Calu3 (cell line): ENCODE measurements at places on chromosomes 2 and 18. TPM values are rescaled to one million over a fixed set of nuclear protein-coding genes. Genes with fewer than 3 reads are reported as not detected.

DNA sequence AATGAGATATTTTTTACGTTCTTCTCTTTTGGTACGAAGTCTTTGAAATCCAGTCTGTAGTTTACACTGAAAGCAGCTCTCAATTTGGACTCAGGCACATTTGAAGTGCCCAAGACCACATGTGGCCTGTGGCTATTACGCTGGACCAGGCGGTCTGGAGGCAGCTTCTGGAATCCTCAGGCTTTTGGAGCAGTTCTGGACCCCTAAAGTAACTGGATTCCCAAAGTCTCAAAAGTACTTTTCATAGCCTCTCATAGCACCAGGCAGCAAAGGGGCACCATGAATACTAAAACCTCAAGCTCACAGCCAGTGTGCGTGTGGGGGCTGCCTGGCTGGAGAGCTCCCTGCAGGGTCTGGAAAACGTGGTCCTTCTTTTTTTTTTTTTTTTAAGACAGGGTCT is 119.0 kb downstream of the SMAD7 start:
- peaks cover 31% of the 10 kb centered on the region for H3K4me1 ChIP-seq
- H3K27me3 ChIP-seq: no peaks in the 10 kb centered on the region
- peaks cover 18% of the 10 kb centered on the region for H3K36me3 ChIP-seq

- H3K36me3 ChIP-seq: peaks cover 1% of the 10 kb centered on the region
- H3K4me1 ChIP-seq: peaks cover 30% of the 10 kb centered on the region
- no peaks in the 10 kb centered on the region for H3K27me3 ChIP-seq
- peak overlapping the region; percentile 4 for H3K4me3 ChIP-seq
Observed at GRCh38 chr2:226483745-226484619, 315.6 kb downstream of the IRS1 start.

ZFAND2B gene
- 25.7 and 30.0 TPM in 2 replicates for total RNA-seq

ABCG5 gene
- 0.66 and 1.0 TPM in 2 replicates for total RNA-seq

- peak overlapping the region; percentile 9 for H3K27ac ChIP-seq
- peaks cover 24% of the 10 kb centered on the region for H3K4me1 ChIP-seq
- H3K36me3 ChIP-seq: no peaks in the 10 kb centered on the region
Observed at GRCh38 chr2:59691518-59692190, 861.8 kb downstream of the BCL11A start.

DNA sequence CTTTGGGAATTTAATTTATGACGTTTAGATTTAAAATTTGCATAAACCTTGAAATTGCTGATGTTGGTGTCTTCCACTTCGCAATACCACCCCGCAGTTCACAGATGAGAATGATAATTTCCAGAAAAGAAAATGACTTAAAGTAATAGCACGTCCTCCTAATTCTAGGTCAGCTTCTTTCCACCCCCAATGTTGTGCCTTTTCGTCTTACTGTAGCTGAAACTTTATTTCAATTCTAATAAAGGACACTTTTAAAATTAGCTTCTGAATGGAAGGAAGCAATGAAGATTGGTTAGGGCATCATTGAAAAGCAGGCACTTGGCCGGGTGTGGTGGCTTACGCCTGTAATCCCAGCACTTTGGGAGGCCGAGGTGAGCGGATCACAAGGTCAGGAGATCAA is 107.4 kb downstream of the MYCN start:
- H3K4me3 ChIP-seq: no peak overlapping the region
- no peaks in the 10 kb centered on the region for H3K36me3 ChIP-seq
- no peak for DNase-seq
- H3K4me1 ChIP-seq: no peaks in the 10 kb centered on the region
- H3K27ac ChIP-seq: no peak overlapping the region
- H3K27me3 ChIP-seq: no peaks in the 10 kb centered on the region

GRCh38 chr2:152480821-152481399 is 145.9 kb downstream of the FMNL2 start:
- no peaks in the 10 kb centered on the region for H3K27me3 ChIP-seq
- no peaks in the 10 kb centered on the region for H3K36me3 ChIP-seq
- DNase-seq: no peak

GRCh38 chr18:41967680-41968079 is 12.6 kb downstream of the PIK3C3 start:
- H3K4me3 ChIP-seq: no peak overlapping the region
- no peaks in the 10 kb centered on the region for H3K27me3 ChIP-seq
- no peak for DNase-seq
- peaks cover 8% of the 10 kb centered on the region for H3K36me3 ChIP-seq

DNA sequence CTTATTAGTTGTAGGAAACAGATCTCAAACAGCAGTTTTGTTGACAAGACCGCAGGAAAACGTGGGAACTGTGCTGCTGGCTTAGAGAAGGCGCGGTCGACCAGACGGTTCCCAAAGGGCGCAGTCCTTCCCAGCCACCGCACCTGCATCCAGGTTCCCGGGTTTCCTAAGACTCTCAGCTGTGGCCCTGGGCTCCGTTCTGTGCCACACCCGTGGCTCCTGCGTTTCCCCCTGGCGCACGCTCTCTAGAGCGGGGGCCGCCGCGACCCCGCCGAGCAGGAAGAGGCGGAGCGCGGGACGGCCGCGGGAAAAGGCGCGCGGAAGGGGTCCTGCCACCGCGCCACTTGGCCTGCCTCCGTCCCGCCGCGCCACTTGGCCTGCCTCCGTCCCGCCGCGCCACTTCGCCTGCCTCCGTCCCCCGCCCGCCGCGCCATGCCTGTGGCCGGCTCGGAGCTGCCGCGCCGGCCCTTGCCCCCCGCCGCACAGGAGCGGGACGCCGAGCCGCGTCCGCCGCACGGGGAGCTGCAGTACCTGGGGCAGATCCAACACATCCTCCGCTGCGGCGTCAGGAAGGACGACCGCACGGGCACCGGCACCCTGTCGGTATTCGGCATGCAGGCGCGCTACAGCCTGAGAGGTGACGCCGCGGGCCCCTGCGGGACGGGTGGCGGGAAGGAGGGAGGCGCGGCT is at the start of gene TYMS:
TYMS (plus strand) TSS at position 343 of the 690 bp plus-strand sequence; CDS start at position 433, 90 bp downstream.
- DNase-seq: peak; percentile 81
- H3K36me3 ChIP-seq: peaks cover 42% of the 10 kb centered on the region
- peaks cover 9% of the 10 kb centered on the region for H3K4me1 ChIP-seq
- peak within 1 kb of the TSS; percentile 69 for H3K27ac ChIP-seq
- H3K4me3 ChIP-seq: peak within 1 kb of the TSS; percentile 78
- H3K27me3 ChIP-seq: no peaks in the 10 kb centered on the region

NEURL3 gene
- total RNA-seq: 18.5 and 19.7 TPM in 2 replicates

DNA sequence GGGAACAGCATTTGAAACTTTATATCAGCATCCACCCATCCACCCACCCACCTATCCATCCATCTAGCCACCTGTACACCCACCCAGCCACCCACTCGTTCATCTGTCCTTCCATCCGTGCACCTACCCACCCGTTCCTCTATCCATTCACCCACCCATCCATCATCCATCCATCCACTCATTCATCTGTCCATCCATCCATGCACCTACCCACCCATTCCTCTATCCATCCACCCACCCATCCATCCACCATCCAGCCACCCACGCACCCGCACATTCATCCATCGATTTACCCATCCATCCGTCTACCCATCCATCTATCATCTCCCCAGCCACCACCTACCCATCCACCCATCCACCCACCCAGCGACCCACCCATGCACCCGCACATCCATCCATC is 24.8 kb downstream of the LDLRAD4 start:
- H3K27ac ChIP-seq: no peak overlapping the region
- no peaks in the 10 kb centered on the region for H3K36me3 ChIP-seq
- no peak overlapping the region for H3K4me3 ChIP-seq
- no peaks in the 10 kb centered on the region for H3K4me1 ChIP-seq
- DNase-seq: no peak
- H3K27me3 ChIP-seq: peaks cover 36% of the 10 kb centered on the region

DNA sequence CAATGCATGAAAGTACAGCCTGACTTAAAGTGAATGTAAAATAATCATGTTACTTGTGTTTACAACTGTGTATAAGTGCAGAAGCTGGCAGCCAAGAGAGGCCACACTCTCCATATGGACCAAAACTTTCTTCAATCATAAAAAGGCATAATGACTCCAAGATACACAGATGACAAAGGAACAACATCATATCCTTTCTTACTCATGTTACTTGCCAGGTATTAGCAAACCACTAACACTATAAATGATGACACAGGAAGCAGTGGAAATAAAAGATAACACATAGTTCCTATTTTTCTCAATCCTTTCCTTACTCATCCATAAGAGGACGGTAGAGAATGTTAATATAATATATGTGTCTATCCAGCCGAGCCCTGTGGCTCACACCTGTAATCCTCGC is 400.0 kb upstream of the CDH2 start:
- no peak overlapping the region for H3K4me3 ChIP-seq
- no peaks in the 10 kb centered on the region for H3K27me3 ChIP-seq
- no peak overlapping the region for H3K27ac ChIP-seq
- no peaks in the 10 kb centered on the region for H3K4me1 ChIP-seq
- no peak for DNase-seq

GRCh38 chr18:3599861-3600260 is 149.9 kb downstream of the TGIF1 start:
- peaks cover 47% of the 10 kb centered on the region for H3K36me3 ChIP-seq
- no peak overlapping the region for H3K4me3 ChIP-seq
- peaks cover 31% of the 10 kb centered on the region for H3K4me1 ChIP-seq
- H3K27ac ChIP-seq: no peak overlapping the region
- H3K27me3 ChIP-seq: no peaks in the 10 kb centered on the region

DNA sequence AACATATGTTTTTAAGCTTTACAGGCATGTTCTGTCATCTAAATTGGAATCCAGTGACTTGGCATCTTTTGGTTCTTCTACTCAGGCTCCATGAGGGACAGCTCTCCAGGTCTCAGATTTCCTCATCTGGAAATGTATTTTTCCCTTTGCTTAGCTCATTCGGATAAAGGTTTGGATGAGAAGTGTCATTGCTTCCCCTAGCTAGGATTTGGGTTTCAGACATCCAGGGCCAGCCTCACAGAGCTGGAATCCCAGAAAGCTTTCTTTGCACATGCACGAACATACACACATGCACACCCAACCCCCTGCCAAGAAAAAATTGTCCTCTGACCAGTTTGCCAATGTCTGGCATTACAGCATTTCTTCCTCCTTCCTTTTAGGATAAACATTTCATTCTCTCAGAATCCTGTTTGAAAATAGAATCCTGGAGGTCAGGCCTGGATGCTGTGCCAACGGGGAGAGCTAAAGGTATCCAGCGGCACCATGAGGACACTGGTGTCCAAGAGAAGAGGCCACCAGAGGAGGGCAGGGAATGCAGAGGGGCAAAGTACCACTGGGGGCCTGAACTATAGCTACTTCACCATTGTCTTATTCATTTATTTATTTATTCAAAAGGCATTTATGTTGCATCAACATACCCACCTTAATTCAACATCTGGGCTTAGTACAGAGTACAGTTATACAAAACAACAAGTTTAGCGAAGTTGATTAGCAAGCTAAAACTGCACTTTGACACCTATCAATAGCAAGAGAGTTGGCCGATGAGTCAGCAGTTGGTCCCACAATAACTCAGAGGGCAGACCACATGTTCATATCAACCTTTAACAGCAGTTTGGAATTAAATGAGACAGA is 97.9 kb upstream of the ATL2 start:
- peak overlapping the region; percentile 57 for H3K27ac ChIP-seq
- DNase-seq: peak; percentile 39
- peaks cover 25% of the 10 kb centered on the region for H3K4me1 ChIP-seq
- H3K4me3 ChIP-seq: peak overlapping the region; percentile 3

PIGN gene
- 52.5 and 57.3 TPM in 2 replicates for total RNA-seq

MAP3K19 gene
- not detected in 2 replicates for total RNA-seq

DNA sequence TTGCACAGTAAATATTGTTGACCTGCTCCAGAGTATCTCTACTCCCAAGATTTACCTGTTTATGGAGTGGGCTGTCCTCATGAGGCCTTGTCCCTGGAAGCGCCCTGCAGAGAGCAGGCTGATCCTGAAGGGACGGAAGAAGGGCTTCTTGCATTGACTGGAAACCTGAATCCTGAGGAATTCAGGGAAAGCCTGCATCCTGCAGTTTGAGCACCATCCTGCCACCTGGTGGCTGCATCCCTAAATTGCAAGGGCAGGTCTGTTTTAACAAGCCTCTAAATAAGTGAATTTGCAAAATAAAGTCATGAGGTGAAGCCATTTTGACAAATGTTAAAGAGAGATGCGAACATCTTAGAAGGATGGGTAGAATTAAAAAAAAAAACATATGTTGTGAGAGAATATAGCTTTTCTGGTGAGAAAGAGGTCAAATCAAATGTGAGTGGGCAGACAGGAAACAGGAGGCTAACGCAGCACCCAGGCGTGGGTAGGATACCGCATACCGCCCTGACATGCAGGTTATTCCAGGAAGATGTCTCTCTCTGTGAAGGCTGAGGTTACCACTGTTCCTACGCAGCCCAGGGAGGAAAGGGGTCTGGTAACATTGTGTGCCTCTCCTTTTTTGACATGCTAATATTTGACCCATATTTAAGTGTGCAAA is 754.9 kb downstream of the RNF144A start:
- peak; percentile 59 for DNase-seq
- H3K36me3 ChIP-seq: no peaks in the 10 kb centered on the region
- no peaks in the 10 kb centered on the region for H3K4me1 ChIP-seq
- no peak overlapping the region for H3K4me3 ChIP-seq
- H3K27me3 ChIP-seq: no peaks in the 10 kb centered on the region

MC5R gene
- not detected in 2 replicates for total RNA-seq
